ENCODE measurements at places on chromosomes 16 and 17. TPM values are rescaled to one million over a fixed set of nuclear protein-coding genes. Genes with fewer than 3 reads are reported as not detected.
A peak's percentile ranks its signal among the peaks of the same experiment; 100 is the strongest.

The TMEM106A gene
- total RNA-seq: 12.9 TPM

GRCh38 chr17:7394452-7395191, at the start of gene PLSCR3:
Gene PLSCR3, minus strand, starts transcription at chr17:7394525. Its CDS starts 415 bp downstream, at chr17:7394110.
- DNase-seq: peak; percentile 82

DNA sequence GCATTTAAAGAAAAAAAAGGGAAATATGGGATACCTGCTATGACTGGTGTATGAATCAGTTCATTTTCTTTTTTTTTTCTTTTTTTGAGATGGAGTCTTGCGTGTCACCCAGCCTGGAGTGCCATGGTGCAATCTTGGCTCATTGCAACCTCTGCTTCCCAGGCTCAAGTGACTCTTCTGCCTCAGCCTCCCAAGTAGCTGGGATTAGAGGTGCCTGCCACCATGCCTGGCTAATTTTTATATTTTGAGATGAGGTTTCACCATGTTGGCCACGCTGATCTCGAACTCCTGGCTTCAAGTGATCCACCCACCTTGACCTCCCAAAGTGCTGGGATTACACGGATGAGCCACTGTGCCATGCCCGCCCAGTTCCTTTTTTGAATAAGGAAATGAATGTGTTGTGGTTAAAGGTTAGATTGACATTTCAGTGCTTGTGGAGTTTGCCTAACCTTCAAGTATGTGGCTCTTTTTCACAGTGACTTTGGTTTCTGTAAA, 7.7 kb downstream of the HAPSTR1 start:
- DNase-seq: no peak

- peak; percentile 47 for DNase-seq
Measured at GRCh38 chr17:30093463-30094147, 23.0 kb upstream of the NSRP1 start.

The PTX4 gene
- not detected for total RNA-seq

The ITGAL gene
- total RNA-seq: 393 TPM

DNA sequence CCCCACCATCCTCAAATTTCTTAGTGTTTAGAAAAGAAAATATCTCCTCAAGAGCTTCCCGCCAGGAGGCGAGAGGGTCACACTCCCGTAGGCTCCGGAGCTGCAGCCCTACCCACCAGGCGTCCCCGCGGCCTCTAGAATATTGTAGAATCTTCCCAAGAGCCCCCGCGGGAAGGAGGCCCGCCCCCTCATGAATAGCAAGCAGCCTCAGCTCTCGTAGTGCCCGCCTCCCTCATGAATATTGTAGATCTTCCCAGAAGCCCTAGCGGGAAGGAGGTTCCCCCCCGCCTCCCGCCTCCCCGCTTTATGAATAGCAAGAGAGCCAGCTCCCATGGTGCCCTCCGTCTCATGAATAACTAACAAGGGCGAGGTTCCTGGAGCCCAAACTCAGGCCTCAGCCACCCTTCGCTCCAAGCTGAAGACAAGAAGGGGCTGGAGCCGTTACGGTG, at the start of gene FBXO47:
FBXO47 (minus strand) TSS at position 114 of the 449 bp plus-strand sequence. CDS start 4,378 bp downstream, outside the sequence.
- peak; percentile 67 for DNase-seq

The HOXB13 gene
- total RNA-seq: not detected

DNA sequence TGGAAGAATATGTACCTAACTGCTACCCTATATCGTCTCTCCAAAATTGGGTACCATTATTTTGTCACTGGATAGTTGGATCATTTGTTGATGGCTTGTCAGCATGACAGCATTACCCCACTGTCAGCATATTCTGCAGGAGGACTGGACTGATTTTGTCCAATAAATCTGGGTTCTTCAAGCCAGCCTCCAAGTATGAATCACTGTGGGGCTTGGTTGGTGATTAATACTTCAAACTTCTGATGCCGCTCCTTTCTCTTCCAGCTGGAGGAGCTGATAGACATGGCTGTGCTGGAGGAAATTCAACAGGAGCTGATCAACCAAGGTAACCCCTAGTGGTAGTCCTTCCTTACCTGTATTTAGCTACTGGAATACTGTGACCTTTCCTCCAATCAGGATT, 2.5 kb downstream of the RPAIN start:
- no peak for DNase-seq

- no peak for DNase-seq
Measured at GRCh38 chr17:48769009-48769675, 40.6 kb upstream of the HOXB13 start.
